ENCODE measurements at places on chromosomes 13 and 19.
A peak's percentile ranks its signal among the peaks of the same experiment; 100 is the strongest.

- H3K27ac ChIP-seq: no peak overlapping the region
- H3K4me3 ChIP-seq: no peak overlapping the region
- no peaks in the 10 kb centered on the region for H3K27me3 ChIP-seq
- no peaks in the 10 kb centered on the region for H3K36me3 ChIP-seq
- no peak for DNase-seq
- H3K4me1 ChIP-seq: no peaks in the 10 kb centered on the region
Measured at GRCh38 chr13:24112791-24113190, 47.7 kb upstream of the SPATA13 start.

- H3K36me3 ChIP-seq: no peaks in the 10 kb centered on the region
- DNase-seq: no peak
- H3K4me1 ChIP-seq: no peaks in the 10 kb centered on the region
Measured at GRCh38 chr13:62450759-62451158, 1035.1 kb upstream of the PCDH20 start.

- no peak overlapping the region for H3K27ac ChIP-seq
- peaks cover 17% of the 10 kb centered on the region for H3K4me1 ChIP-seq
- H3K27me3 ChIP-seq: no peaks in the 10 kb centered on the region
- H3K36me3 ChIP-seq: peaks cover 7% of the 10 kb centered on the region
Measured at GRCh38 chr19:1066251-1066747, 668 bp upstream of the ARHGAP45 start.

DNA sequence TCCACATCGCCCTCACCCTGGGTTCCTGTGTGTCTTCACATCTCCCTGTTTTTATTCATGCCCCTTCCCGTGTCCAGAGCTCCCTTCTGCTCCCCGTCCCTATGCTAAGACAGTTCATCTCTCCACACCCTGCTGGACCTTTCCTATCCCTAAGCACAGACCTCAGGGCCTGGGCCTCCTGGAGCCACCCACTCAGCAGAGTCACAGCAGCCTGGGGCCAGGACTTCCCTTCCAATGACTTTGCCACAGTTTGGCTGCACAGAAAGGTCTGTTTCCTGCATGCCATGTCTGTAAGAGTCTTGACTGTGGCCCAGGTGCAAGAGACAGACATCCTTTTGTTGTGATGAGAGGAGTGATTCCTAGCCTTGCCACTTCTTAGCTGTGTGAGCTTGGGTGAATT is 470.7 kb downstream of the TSHZ3 start:
- no peaks in the 10 kb centered on the region for H3K4me1 ChIP-seq
- H3K36me3 ChIP-seq: no peaks in the 10 kb centered on the region
- no peaks in the 10 kb centered on the region for H3K27me3 ChIP-seq
- no peak overlapping the region for H3K4me3 ChIP-seq
- DNase-seq: no peak
- no peak overlapping the region for H3K27ac ChIP-seq

- no peaks in the 10 kb centered on the region for H3K27me3 ChIP-seq
- DNase-seq: no peak
- H3K4me1 ChIP-seq: no peaks in the 10 kb centered on the region
- H3K4me3 ChIP-seq: no peak overlapping the region
- H3K27ac ChIP-seq: no peak overlapping the region
Measured at GRCh38 chr19:45917421-45918091, 3.0 kb upstream of the NANOS2 start.

GRCh38 chr13:46903748-46904147 is 6.9 kb upstream of the HTR2A start:
- no peak for DNase-seq
- H3K36me3 ChIP-seq: no peaks in the 10 kb centered on the region
- H3K4me1 ChIP-seq: no peaks in the 10 kb centered on the region
- no peaks in the 10 kb centered on the region for H3K27me3 ChIP-seq
- no peak overlapping the region for H3K4me3 ChIP-seq

GRCh38 chr19:51905206-51905605 is 389 bp upstream of the ZNF649 start:
- H3K36me3 ChIP-seq: no peaks in the 10 kb centered on the region
- no peaks in the 10 kb centered on the region for H3K27me3 ChIP-seq
- no peaks in the 10 kb centered on the region for H3K4me1 ChIP-seq

DNA sequence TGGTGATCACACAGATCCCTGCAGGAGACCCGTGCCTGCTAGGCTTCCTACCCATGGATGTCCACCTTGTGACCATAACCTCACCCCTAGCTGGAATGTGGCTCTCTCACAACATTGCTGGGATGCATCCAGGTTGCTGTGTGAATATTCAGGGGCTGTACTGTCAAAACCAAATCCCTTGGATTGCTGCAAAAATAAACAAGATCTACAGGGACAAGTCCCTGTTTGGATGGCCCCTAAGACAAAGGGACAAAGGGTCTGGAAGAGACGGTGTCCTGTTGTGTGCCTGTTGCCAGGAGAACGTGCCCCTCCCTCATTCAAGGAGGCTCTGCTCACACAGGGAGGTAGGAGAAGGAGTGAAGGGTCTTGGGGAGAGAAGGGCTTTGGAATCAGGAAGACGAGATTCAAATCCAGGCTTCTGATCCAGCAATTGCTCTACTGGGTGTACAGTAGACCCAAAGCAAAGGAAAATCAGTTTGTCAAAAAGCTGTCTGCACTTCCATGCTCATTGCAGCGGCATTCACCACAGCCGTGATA is 89.2 kb upstream of the WASF3 start:
- H3K4me1 ChIP-seq: no peaks in the 10 kb centered on the region
- H3K4me3 ChIP-seq: no peak overlapping the region
- H3K36me3 ChIP-seq: no peaks in the 10 kb centered on the region
- H3K27me3 ChIP-seq: no peaks in the 10 kb centered on the region
- H3K27ac ChIP-seq: no peak overlapping the region
- no peak for DNase-seq

DNA sequence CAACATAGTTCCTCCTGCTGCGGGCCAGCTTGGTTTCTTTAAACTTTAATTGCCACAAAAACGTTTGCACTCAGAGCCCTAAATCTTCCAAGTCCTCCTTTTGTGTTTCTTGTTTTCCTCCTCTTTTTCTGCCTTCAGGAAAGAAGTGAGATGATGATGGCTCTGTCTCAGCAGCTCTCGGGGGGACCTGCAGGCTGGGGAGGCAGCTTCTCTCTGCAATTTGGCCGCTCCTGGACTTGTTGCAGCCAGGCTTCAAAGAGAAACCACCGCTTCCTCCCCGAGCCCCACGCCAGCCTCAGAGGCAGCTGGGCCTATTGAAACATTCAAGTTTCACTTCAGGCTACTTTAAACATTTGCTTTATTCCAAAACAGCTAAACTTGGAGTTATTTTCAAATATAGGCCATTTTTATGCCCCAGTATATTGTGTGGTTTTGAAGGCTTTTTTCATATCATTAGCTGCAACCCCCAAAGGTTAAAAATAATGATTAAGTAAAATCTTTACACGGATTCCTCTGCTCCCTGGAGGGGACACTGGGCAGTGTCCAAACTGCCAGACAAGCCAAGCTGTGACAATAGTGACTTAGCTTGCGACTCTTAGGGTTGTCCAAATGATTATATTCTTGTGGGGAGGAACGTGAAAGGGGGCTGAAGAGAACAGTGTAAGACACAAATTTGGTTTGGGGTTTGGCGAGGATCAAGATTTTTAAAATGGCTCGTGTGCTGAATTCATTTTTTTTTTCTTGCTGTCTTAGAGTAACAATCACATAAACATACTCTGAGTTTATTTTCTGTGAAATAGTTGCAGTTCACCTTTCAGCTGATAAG is 330.8 kb downstream of the DLEU7 start:
- H3K36me3 ChIP-seq: no peaks in the 10 kb centered on the region
- H3K27me3 ChIP-seq: no peaks in the 10 kb centered on the region
- H3K4me1 ChIP-seq: peaks cover 22% of the 10 kb centered on the region
- no peak for DNase-seq
- H3K4me3 ChIP-seq: peak overlapping the region; percentile 53

DNA sequence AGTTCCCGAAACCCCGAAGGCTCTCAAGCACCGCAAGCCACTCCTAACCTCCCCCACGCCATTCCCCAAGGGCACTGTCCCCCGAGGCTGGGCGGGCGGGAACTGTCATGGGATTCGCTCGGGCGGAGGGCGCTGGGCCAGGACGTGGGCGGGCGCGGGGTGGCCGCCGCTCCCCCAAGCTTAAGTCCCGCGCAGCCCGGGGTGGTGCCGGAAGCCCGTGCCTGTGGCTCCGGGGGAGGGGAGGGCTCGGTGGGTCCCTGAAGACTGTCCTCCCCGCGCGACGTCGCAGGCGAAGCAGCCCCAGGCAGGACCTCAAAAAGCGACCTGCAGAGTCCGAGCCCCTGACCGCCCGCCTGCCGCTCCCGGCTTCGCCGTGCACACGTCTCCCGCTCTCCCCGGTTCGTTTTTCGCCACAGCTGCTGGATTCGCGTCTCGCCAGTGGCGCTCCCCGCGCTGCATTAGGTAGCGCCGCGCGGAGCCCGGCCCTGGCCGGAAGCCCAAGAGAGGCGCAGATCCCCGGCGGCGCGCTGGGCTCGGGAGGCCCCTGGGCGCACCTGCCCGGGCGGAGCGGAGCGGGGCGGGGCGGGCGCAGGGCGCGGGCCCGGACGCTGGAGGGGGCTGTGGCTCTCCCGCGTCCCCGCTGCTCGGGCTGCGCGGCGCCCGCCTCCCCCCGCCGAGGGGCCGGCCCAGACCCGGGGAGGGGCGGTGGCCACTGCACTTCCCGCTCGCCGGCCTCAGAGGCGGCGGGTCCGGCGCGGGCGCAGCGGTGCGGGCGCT is at the start of gene FARP1:
TSS of gene FARP1 (plus strand) at position 715 of the 777 bp plus-strand sequence. CDS start 70,149 bp downstream, outside the sequence.
- H3K36me3 ChIP-seq: no peaks in the 10 kb centered on the region
- no peak for DNase-seq
- H3K4me1 ChIP-seq: no peaks in the 10 kb centered on the region
- peak within 1 kb of the TSS; percentile 60 for H3K4me3 ChIP-seq
- no peak within 1 kb of the TSS for H3K27ac ChIP-seq

DNA sequence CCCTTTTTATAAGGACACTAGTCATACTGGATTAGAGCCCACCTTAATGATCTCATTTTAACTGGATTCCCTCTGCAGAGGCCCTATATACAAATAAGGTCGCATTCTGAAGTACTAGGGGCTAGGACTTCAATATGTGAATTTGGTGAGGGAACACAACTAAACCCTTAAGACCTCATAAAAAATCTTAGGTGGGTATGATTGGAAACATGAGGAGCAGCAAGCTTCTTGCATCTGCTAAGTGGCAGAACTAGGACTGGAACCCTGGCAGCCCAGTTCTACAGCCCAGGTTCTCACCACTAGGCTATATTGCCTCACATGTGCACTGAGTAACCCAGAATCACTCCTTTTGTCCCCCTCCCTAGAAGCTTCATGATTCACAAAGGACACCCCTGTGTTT is 17.1 kb upstream of the GRWD1 start:
- H3K27me3 ChIP-seq: no peaks in the 10 kb centered on the region
- no peak overlapping the region for H3K27ac ChIP-seq
- no peaks in the 10 kb centered on the region for H3K36me3 ChIP-seq
- H3K4me1 ChIP-seq: peaks cover 6% of the 10 kb centered on the region

DNA sequence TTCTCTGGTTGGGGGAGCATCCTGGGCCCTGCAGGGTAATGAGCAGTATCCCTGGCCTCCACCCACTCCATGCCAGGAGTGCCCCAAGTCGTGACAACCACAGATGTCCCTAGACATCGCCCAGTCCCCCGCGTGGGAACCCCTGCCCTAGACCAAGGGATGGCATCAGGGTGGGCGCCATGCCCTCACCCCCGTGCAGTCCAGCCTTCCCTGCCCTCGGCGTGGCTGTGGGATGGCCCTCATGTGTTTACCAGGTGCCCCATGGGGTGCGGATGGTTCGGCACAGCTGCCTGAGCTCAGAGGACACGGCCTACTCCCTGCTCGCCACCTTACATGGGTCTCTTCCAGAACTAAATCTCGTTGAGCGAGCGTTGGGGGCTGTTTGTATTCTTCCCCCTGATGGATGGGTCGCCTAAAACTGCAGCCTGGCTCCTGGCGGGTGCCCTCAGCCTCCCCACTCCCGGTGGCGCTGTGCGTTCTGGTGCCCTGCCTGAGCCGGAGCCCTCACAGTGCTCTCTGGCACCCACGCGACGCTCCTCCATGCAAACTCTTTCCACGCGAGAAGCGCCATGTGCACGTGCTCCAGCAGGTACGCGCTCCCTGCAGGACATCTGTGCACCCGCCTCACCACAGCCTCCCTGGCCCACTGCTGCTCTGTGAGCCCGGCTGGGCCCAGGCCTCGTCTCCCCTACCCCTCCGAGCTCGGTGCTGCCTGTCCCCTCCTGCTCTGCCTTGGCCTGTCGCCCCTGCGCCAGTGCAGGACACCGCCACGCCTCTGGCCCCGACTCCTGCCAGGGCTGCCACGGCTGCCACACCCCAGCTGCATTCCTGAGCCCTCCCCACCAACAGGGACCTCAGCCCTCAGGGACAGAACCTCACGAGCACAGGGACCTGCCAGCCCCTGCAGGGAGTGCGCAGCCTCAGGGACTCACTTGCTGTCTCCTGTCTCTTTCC is 145.0 kb downstream of the KDM4B start:
- H3K4me1 ChIP-seq: no peaks in the 10 kb centered on the region
- H3K27me3 ChIP-seq: no peaks in the 10 kb centered on the region
- no peak overlapping the region for H3K4me3 ChIP-seq
- no peak for DNase-seq
- peaks cover 1% of the 10 kb centered on the region for H3K36me3 ChIP-seq

DNA sequence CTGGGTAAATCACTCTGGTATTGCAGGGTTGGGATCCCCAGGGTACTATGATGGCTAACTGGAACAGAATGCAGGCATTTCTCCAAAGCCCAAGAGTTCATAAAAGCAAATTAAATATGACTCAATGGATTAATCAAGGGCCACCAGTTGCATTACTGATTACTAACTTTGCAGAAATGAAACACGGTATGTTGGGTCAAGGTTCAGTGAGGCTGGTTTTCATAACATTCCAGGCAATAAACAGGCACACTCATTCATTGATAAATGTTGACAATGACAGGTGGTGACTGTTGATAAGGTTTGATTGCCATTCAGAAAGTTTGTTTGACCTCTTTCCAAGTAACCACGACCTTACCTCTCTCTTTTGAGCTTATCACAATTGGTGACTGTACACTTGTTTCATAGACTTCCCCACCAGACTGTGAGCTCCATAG is 506 bp upstream of the AP1M1 start:
- H3K36me3 ChIP-seq: peaks cover 3% of the 10 kb centered on the region
- peak overlapping the region; percentile 83 for H3K27ac ChIP-seq
- no peak for DNase-seq

GRCh38 chr19:53158119-53158656 is 665 bp downstream of the ZNF347 start:
- no peak for DNase-seq
- H3K27ac ChIP-seq: peak overlapping the region; percentile 39
- H3K36me3 ChIP-seq: no peaks in the 10 kb centered on the region
- H3K4me3 ChIP-seq: peak overlapping the region; percentile 59

- peaks cover 9% of the 10 kb centered on the region for H3K4me1 ChIP-seq
- DNase-seq: no peak
- no peak overlapping the region for H3K27ac ChIP-seq
- H3K4me3 ChIP-seq: no peak overlapping the region
Measured at GRCh38 chr13:49450105-49450819, 6.2 kb downstream of the SETDB2 start.

- no peak for DNase-seq
- H3K4me3 ChIP-seq: no peak overlapping the region
- H3K27me3 ChIP-seq: no peaks in the 10 kb centered on the region
- no peak overlapping the region for H3K27ac ChIP-seq
- no peaks in the 10 kb centered on the region for H3K4me1 ChIP-seq
Measured at GRCh38 chr13:106709522-106709921, 141.6 kb upstream of the ARGLU1 start.

- H3K27me3 ChIP-seq: no peaks in the 10 kb centered on the region
- H3K4me1 ChIP-seq: no peaks in the 10 kb centered on the region
- H3K36me3 ChIP-seq: no peaks in the 10 kb centered on the region
- no peak overlapping the region for H3K4me3 ChIP-seq
- no peak for DNase-seq
Measured at GRCh38 chr13:97809576-97809975, 143.9 kb upstream of the IPO5 start.

- H3K4me3 ChIP-seq: no peak overlapping the region
- no peaks in the 10 kb centered on the region for H3K27me3 ChIP-seq
- no peak overlapping the region for H3K27ac ChIP-seq
- no peaks in the 10 kb centered on the region for H3K36me3 ChIP-seq
- DNase-seq: no peak
Measured at GRCh38 chr13:109715902-109716301, 70.5 kb downstream of the IRS2 start.
